ENCODE measurements at places on chromosomes 3 and 15.

DNA sequence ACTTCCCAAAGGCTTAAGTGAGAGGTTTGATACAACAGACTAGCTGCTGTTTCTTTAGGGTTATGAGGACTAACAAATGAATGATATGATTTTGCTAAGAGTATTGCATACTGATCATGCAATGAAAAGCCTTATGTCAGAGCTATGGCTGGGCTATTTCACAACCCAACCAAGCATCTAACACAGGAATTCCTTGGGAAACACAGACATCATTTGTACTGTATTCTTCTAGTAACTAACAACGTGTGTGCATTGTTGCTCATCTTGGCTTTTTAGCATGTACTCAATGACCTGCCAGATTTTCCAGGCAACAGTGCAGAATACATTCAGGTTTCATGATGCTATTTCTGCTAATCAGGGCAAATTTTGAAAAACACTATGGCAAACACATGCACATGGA lies 19.3 kb downstream of the PDZRN3 start:
- no peak for DNase-seq

GRCh38 chr3:151265866-151266265 lies 12.5 kb downstream of the P2RY14 start:
- DNase-seq, result no peak

- DNase-seq, result no peak
Measured at GRCh38 chr15:41821831-41822230, 6.1 kb upstream of the JMJD7 start.

DNA sequence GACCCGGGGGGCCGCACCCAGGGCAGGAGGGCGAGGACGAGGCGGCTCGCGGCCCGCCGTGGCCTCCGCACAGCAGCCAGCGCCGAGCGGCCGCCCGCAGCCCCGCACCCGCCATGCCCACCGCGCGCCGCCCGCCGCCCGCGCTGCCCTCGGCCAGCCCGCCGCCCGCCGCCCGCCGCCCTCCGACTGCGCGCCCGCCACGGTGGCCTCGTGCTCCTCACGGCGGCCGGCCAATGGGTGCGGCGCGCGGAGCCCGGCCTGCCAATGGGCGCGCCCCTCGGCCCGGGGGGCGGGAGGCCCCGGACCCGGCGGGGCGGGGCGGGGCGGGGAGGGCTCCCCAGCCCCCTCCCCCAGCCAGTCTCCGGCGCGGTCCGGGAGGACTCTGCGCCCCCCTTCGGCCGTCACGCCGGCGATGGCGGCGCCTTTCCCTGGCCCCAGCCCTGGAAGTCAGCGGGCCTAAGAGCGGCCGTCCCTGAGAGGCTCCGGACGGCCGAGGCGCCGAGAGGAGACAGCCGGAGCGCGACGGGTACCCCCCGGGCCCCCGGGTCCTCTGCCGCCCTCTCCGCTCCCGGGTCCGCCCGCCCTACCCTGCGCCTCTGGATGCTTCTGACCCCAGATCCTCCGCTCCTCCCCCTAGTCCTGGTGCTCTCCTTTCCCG lies at the start of gene NT5DC2:
Gene NT5DC2, minus strand, starts transcription at position 235 of the 658 bp plus-strand sequence. Its CDS starts 120 bp downstream, at position 115.
- peak; percentile 49 for DNase-seq

DNA sequence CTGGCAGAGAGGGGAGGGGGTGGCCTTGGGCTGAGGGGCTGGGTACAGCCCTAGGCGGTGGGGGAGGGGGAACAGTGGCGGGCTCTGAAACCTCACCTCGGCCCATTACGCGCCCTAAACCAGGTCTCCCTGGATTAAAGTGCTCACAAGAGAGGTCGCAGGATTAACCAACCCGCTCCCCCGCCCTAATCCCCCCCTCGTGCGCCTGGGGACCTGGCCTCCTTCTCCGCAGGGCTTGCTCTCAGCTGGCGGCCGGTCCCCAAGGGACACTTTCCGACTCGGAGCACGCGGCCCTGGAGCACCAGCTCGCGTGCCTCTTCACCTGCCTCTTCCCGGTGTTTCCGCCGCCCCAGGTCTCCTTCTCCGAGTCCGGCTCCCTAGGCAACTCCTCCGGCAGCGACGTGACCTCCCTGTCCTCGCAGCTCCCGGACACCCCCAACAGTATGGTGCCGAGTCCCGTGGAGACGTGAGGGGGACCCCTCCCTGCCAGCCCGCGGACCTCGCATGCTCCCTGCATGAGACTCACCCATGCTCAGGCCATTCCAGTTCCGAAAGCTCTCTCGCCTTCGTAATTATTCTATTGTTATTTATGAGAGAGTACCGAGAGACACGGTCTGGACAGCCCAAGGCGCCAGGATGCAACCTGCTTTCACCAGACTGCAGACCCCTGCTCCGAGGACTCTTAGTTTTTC lies 4.9 kb downstream of the ISL2 start:
- DNase-seq, result no peak

DNA sequence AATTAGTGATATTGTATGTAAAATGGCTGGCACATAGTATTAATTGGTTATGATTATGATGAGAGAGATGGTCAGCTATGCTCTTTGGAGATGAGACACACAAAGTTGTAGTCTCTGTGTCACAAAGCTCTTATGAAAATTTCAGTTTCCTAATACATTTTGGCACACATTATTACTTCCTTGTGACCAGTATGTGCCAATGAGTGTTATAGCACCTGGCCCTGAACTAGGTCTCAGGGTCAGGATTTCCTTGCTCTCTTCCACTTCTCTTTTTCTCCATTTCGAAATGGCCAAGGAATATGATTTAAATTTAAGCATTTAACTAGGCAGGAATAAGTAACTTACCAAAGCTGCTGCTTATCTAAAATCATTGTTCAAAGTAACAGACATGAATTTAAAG lies 28.0 kb downstream of the TIPARP start:
- no peak for DNase-seq

- no peak for DNase-seq
Measured at GRCh38 chr3:64443546-64444381, 218.5 kb upstream of the PRICKLE2 start.

GRCh38 chr3:36876181-36876936 lies 68.5 kb downstream of the TRANK1 start:
- no peak for DNase-seq

DNA sequence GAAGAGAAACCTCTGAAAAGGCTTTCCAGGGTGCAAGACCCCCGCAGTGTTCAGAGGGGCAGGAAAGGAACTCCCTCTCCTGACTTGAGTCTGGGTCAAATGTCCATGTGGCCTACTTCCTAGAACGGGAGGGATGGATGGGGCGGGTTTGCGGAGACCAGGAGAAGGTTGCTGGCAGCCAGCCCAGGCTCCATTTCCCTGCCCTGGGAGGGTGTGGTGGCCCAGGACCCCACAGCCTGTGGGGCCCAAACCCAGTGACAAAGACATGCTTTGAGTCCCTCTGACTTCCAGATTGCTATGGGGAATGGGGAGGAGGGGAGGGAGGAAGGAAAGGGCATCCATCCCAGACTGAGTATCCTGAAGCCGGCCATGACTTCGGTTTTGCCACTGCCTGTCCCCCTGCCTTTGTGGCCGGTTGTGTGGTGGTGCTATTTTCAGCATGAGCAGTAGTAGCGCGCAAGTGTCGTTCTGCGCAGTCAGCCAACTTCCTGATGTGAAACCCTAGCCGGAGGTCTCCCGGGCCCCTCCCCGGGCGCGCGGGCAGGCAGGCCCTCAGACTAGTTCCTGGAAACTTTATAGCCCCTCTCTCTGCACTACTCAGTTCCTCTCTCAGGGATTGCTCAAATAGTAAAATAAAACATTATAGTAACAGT lies 24.4 kb downstream of the MAGEF1 start:
- DNase-seq, result no peak

DNA sequence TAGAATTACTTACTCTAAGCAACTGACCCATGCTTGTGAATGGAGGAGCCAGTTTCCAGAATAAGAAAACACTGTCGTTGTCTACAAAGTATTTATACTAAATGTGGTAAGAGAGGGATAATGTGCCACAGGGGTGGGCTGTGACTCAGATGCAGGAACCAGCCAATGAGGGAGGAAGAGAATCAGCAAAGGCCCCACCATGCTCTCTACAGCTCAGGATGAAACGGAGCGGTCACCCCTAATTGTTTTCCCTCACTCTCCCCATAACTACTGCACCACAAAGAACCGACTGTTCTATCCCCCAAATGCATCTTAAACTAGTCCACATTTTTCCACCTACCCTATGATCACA lies 44.5 kb downstream of the BFSP2 start:
- DNase-seq, result no peak

- no peak for DNase-seq
Measured at GRCh38 chr3:119597548-119598288, at the start of gene PLA1A. TSS of gene PLA1A (plus strand) at chr3:119597885. CDS start at chr3:119597914, 29 bp downstream.

DNA sequence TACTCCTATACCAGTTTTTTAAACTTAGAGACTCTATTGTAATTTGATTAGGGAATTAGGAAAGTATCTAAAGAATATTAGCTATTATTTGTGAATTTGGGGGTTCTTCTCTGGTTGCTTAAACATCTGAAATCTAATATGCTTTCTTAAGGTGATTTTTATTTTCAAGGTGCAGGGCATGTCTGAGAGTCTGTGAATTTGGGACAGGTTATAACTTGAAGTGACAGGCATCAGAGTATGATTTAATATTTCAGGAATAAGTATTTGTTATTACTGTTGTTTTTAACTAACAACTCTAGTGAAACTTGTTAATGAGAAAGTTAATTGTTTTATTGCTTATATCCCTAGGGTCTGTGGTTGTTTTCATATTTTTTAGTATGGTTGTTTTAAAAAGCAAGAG lies 321.6 kb upstream of the EPHA3 start:
- DNase-seq, result no peak

- no peak for DNase-seq
Measured at GRCh38 chr3:119631516-119631915, 28.9 kb downstream of the POPDC2 start.

DNA sequence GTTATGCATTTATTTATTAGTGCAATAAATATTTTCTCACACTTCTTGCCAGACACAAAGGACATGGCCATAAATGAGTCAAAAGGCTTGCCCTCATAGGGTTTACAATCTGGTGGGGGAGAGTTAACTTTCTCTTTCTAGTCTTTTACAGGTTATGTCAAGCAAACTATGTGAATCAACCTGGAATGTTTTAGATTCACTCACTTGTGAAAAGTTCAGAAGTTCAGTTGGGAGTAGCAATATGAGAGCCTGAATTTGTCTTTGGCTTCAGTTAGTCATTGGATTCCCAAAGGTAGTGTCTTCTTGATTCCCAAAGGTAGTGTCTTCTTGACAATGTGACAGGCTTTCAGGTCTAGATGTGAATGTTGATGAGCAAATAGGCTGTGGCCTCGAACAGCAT lies 264.8 kb downstream of the SOX2 start:
- no peak for DNase-seq

- no peak for DNase-seq
Measured at GRCh38 chr3:140910860-140911259, 30.8 kb upstream of the SLC25A36 start.

All from stimulated activated CD4-positive, alpha-beta T cell treated with anti-CD3 and anti-CD28 coated beads, Interleukin-4, amount 100 ng/mL, for 48 hours (primary cell).